ENCODE measurements at places on chromosomes 11 and 22. TPM values are rescaled to one million over a fixed set of nuclear protein-coding genes. Genes with fewer than 3 reads are reported as not detected.

Gene CST6
- total RNA-seq: 1.1 TPM

Gene MS4A3
- not detected for total RNA-seq

Gene OR8D4
- 0.11 TPM for total RNA-seq

Gene PRODH
- 1.7 TPM for total RNA-seq

Gene TREH
- not detected for total RNA-seq

Gene YDJC
- total RNA-seq: 25.3 TPM

Gene LARGE2
- total RNA-seq: 5.2 TPM

Gene COPB1
- total RNA-seq: 108 TPM

Gene NXPE4
- not detected for total RNA-seq

Gene SYT9
- 3.7 TPM for total RNA-seq

Gene JHY
- 7.4 TPM for total RNA-seq

Gene PGA4
- not detected for total RNA-seq

Gene GGT5
- 2.9 TPM for total RNA-seq

Gene ZC3H12C
- total RNA-seq: 17.0 TPM

Gene CCDC87
- total RNA-seq: 0.42 TPM

Gene USP2
- total RNA-seq: 13.1 TPM

Gene TP53AIP1
- total RNA-seq: 0.47 TPM

Gene TUBA8
- 2.5 TPM for total RNA-seq

Gene LINC01488
- not detected for total RNA-seq

Gene ADM
- 12.8 TPM for total RNA-seq

Gene DEPDC5
- total RNA-seq: 31.0 TPM

Gene OR5A1
- total RNA-seq: not detected

Gene NCAM1
- 141 TPM for total RNA-seq

Gene SMTNL1
- total RNA-seq: not detected

Gene MRGPRX4
- total RNA-seq: not detected

Gene PATE4
- not detected for total RNA-seq

Gene SERHL2
- total RNA-seq: 2.6 TPM

Gene MS4A15
- total RNA-seq: 0.13 TPM

Gene PTGDR2
- 0.71 TPM for total RNA-seq

Gene NLRP14
- total RNA-seq: 0.54 TPM

Gene CTSW
- not detected for total RNA-seq

Gene INTS4
- total RNA-seq: 44.7 TPM

Gene FGF4
- total RNA-seq: not detected

Gene IL17REL
- total RNA-seq: 0.31 TPM

Gene TMPRSS4
- total RNA-seq: 0.66 TPM

Gene ZP1
- 0.31 TPM for total RNA-seq

Gene FAT3
- 35.1 TPM for total RNA-seq

Gene SYT13
- total RNA-seq: 6.8 TPM

Gene MS4A7
- not detected for total RNA-seq

Gene MS4A4A
- not detected for total RNA-seq

Gene SLCO2B1
- total RNA-seq: not detected

Gene NCF4
- not detected for total RNA-seq

Gene SPDYC
- total RNA-seq: not detected

Data from mesothelial cell of epicardium (in vitro differentiated cells).